ENCODE measurements at places on chromosomes 7 and 10.

DNA sequence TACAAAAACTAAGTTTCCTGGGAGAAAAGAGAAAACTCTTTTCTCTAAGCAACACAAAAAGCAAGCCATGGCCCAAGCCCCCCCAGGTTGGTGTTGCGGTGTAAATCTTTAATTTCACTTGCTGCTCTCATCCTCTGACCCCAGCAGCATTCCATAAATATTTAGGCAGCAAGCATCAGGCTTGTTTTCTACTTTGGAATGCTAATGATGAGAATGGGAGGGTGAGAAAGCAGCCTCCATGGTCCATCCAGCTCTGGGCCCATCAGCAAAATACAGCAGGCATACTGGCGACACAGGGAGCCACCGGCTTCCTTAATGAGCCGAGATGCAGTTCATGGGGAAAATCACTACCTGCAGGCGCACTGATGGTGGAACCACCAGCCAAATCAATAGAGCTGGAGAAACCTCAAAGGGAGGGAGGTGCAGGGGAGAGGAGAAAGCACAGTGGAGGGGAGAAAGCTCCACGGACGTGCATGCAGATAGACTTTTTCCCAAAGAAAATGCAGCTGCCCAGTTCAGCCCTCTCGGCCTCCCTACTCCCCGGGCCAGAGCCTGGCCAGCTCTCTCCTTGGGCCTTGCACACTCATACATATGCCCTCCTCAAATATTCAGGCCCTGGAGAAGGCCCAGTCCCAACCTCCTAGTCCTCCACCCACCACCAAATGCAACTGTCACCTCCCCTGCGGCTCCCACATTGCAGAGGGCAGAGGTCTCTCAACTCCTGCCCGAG, 131.9 kb downstream of the GRID1 start:
- no peak for DNase-seq

DNA sequence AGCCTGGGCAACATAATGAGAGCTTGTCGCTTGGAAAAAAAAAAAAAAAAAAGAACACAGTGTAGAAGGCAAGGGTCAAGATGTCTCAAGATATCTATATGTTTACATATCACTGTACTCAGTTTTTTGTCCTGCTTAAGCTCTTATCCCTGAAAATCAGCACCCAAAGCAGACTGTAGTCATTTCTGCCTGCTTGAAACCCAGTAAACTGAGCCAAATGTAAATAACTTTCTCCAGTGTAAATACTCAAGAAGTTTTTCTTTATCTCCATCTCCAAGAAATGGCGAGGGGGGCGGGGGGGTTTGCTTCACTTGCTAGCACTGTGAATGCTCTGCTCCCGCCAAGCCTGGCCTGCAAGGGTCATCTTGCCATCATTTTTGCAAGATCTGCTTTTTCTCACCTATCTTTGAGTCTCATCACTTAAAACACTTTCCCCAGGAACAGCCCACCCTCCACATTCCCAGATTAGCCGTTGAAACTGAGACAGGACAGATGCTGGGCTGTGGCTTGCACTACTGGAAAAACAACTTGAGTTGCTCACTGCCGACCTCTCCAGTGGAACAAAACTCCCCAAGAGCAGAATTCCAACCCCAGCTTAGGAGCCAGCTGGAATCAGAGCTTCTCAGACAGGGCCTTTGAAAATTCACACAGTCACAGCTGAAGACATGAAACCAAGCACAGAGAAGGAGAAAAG, 54.6 kb downstream of the AFAP1L2 start:
- no peak for DNase-seq

- DNase-seq, result no peak
Observed at GRCh38 chr10:77282163-77282562, 355.4 kb downstream of the KCNMA1 start.

GRCh38 chr7:157528785-157529341, 192.1 kb downstream of the DNAJB6 start:
- DNase-seq, result no peak

DNA sequence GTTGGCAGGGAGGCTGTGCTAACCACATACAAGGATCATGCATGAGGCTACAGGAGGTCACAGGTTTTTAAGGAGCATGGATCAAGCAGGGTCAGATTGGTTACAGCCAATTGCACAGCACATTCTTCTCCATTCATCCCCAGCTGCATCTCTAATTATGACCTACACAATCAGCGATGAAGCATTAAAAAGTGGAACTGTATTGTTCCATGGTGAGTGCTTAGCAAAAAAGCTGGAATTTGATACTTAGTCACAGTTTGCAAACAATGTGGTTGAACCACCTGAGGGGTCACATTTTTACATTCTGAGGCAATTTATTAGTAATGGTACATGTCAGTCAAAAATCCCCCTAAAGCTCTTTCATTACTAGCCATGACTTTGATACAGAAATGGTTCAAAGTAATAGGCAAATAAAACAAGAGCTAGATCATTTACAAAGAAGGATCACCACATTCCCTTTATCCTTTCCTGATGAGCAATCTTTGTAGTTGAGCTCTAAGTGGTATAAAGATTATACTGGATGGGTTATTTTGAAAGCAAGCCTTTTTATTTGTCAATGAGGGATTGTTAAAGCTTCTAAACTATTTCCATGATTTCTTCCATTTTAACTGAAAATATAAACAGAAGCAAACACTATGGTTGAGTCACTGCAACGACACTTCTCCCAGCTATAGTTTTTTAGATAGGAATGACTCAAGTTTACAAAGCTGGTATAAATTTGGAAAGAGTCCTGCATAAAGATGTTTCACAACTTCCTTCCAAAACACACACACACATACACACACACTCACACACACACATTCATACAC, 217.8 kb upstream of the SEMA3A start:
- peak; percentile 96 for DNase-seq

DNA sequence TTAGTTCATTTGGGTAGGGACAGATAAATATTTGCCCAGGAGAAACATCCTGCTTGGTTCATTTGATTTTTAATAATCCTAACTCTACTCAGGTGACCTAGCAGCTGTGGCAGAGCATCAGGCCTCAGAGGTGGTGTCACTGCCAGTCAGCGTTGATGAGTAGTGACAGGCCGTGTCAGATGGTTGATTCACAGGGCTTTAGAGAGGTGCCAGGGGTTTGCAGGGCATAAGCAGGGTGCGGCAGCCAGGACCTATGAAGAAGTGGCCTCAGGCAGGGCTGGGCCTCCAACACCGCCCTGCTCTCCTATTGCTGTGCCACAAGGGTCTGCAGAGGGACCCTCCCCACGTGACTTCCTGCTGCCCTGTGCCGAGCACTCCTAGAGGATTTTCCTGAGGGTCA, 128.1 kb downstream of the HECW1 start:
- no peak for DNase-seq

DNA sequence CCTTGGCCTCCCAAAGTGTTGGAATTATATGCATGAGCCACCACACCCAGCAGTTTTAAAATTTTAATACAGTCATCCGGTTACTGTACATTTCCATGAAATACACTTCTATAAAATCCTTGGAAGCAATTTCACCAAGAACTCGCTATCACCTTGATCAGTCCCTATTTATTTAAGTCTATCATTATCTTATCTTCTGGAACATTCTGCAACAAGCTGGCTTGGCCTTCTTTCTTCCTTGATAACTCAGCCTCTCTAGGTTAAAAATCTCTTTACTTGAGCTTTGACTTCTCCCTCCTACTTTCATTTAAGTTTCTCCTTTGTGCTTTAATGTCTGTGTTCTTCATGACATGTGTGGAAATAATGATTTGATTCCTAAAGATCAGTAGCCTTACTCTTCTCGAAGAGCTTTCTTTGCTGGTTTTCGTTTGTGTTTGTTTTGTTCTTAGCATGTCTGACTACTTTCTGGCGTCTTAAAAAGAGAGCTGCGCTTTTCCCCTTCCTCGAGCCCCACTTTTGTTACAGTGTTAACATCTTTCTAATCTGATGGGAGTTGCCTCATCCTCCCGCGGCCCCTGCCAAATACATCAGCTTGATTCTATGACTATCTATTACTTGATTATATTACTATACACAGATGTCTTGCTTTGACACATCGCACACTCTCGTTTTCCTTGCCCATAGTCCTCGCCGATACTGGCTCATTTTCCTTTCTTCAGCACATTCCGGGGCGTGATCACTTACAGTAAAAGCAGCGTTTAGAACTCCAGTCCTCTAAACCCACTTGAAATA, 11.1 kb upstream of the CALML5 start:
- no peak for DNase-seq

GRCh38 chr7:138417078-138417700, 42.9 kb upstream of the TRIM24 start:
- no peak for DNase-seq

GRCh38 chr7:16904076-16904475, 22.3 kb upstream of the AGR3 start:
- DNase-seq, result no peak
